ENCODE measurements at places on chromosomes 7 and 10. TPM values are rescaled to one million over a fixed set of nuclear protein-coding genes. Genes with fewer than 3 reads are reported as not detected.
A peak's percentile ranks its signal among the peaks of the same experiment; 100 is the strongest.

The PDK4 gene
- total RNA-seq = not detected

- DNase-seq = no peak
Measured at GRCh38 chr10:683448-684071, 5.9 kb downstream of the DIP2C start.

The WAPL gene
- total RNA-seq = 79.4 TPM

The TMEM254 gene
- 34.6 TPM for total RNA-seq

The FAM131B gene
- total RNA-seq = 20.1 TPM

The ACHE gene
- 0.90 TPM for total RNA-seq

DNA sequence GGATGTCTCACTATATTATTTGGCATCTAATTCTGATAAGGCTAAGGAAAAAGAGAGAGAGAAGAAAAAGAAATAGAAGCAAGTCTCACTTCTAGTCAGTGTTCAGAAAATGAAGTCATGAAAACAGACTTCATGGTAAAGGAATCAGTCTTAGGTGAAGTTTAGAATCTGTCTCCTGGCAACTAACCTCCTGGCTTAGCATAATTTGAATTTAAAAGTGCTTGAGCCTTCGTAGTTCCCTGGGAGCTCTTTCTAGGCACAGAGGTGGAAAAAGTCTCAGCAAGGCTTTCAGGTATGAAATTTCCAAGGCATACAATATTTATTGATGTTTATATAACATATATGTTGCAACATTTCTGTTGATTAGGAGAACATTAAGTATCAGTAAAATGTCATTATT is 10.4 kb downstream of the CHRM2 start:
- DNase-seq = no peak

GRCh38 chr10:96719850-96720421 is 378 bp downstream of the PIK3AP1 start:
- peak; percentile 77 for DNase-seq

DNA sequence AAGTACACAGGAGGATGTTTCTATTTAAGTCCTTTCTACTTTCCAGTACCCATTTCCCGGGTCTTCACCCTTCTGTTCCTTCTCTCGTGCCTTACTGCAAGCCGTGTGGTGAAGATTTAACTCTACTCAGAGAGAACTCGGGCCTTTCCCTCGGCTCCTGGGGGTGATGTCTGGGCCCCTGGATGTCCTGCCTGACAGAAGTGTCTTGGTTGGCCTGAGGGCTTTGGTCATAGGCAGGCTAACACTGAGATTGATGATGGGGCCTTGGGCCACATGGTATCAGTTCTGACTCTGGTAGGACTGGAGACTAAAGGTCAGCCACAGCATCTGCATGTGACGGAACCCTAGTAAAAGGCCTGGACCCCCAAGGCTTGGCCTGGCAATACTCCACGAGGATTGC is 80.4 kb downstream of the CHST15 start:
- no peak for DNase-seq

The SPRN gene
- 0.06 TPM for total RNA-seq

The SPDYE3 gene
- total RNA-seq = not detected

GRCh38 chr10:49523301-49523700 is 15.6 kb downstream of the ERCC6 start:
- DNase-seq = no peak

- no peak for DNase-seq
Measured at GRCh38 chr10:121661451-121661851, 63.2 kb upstream of the FGFR2 start.

DNA sequence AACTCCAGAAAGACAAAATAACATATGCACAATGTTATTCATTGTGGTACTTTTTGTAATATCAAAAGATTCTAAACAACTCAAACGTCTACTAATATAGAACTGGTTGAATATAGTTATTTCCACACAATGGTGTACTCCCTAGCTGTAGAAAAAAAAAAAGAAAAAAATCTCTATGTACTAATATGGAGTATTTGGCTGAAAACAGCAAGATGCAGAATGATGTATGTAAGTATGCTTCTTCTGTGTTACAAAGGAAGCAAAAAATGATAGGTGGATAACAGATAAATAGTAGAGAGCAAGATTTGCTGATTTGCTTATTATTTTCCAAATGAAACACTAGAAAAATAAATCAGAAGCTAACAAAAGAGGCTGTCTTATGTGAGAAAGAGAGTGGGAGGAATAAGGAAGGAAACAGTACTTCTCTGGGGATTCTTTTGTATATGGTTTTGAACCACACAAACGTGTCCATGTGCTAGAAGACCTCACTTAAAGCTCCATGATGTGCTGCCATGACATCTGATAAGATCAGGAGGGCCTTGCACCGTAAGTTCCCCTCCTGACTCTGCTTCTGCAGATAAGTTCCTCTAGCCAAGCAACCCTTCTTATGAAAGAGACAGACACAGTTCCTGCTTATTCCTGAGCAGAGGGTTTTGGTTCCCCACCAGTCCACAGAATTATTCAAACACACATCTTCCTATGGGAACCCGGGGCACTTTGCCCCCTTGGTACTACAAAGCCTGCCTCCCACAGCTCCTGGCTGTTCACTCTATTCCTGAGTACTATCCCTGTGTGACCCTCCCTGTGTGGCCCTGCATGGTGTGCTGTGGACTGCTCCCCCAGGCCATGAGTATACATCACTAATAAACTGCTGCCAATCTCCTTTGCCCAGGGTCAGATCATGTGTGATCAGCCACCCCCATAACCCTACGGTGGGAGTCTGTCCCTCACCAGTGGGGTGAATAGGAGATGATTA is 159.1 kb downstream of the CCDC71L start:
- DNase-seq = no peak

GRCh38 chr7:151409667-151410404 is at the start of gene WDR86:
Gene WDR86 (minus strand): TSS chr7:151410038. CDS start chr7:151409589, 449 bp downstream.
- DNase-seq = peak; percentile 76

DNA sequence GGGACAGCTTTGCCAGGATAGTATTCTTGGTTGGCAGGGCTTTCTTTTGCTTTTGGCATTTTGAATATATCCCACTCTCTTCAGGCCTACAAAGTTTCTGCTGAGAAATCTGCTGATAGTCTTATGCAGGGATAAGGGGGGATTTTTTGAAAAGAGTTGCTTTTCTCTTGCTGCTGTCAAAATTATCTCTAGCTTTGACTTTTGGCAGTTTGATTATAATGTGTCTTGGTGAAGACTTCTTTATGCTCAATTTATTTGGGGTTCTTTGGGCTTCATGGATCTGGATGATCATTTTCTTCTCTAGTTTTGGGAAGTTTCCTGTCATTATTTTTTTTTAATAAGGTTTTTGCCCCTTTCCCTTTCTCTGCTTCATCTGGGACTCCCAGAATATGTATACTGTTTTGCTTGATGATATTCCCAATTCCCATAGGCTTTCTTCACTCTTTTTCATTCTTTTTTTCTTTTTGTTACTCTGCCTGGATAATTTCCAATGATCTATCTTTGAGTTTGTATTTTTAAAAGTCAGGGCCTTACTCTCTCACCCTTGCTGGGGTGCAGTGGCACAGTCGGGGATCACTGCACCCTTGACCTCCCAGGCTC is 29.6 kb downstream of the NOM1 start:
- DNase-seq = no peak

DNA sequence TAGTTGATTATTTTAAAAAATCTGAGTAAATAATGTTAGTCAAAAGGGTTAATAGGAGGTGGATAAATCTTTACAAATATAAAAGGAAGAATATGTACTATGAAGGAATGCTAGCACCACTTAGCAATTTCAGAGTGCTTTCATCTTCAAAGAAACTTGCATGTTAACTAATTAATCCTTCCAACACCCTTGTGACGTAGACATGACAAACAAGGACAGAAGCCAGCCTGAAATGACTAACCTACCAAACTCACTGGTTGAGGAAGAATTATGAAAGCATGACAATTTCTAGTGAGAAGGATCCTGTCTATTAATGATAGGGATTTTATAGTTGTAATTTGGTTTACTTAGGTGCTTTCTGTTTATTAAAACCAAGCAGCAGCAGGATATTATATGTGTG is 468.0 kb upstream of the FZD8 start:
- no peak for DNase-seq

DNA sequence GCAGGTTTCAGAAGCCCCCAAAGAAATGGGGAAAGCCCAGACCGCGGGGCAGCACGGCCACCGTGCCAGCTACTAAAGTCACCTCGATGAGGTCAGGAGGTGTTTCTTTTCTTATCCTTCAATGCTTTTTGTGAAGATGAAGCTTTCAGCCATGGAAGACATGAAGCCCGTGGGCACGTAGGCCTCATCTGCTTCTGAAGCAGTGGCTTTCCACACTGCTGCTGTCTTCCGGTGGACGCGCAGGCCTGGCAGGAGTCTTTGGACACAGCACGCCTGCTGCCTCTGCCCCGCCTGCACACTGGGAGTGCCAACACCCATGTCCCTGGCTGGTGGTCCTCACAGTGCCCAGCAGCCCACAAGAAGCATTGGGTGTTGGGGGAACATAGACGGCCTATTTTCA is 185.5 kb downstream of the EBF3 start:
- DNase-seq = no peak

The LAMB1 gene
- total RNA-seq = 87.7 TPM

- no peak for DNase-seq
Measured at GRCh38 chr7:131878777-131879176, 322.3 kb upstream of the PODXL start.

DNA sequence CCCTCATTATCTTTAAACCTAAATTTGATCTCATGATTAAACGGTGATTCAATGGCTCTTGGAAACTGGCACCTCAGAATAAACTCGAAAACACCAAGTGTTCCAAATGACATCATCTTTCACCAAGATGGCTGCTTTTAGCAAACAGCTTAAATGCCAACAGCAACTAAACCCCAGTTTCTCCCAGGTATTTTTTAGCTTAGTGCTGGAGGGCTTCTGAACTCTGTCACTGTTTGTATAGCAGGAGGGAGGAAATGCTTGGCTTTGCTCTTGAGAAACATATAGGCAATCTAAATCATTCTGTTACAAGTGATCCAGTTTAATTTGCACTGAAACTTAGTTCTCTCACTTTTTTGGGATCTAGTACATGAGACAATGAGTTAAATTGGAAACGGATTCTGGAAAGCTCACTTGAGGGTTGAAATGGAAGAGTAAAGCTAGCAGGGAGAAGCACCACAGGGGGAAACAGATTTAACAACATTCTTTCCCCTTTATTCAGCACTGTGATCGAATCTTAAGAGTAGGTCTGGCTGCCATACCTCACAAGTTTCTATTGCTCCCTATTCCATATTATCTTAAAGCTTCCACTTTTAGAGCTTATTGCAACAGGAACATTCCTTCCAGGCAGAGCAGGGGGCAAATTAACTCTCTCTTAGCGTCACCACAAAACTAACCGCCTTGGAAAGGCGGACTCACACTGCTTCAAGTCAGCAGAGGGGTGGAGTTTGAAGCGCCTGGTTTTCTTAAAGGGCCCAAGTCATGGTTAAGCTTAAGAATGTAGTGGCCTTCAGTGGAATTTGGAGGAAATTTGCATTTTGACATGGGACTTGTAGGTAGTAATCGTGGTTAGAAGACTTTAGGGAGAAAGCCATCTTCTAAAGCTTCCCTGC is 1.8 kb upstream of the CCDC6 start:
- DNase-seq = peak; percentile 77

DNA sequence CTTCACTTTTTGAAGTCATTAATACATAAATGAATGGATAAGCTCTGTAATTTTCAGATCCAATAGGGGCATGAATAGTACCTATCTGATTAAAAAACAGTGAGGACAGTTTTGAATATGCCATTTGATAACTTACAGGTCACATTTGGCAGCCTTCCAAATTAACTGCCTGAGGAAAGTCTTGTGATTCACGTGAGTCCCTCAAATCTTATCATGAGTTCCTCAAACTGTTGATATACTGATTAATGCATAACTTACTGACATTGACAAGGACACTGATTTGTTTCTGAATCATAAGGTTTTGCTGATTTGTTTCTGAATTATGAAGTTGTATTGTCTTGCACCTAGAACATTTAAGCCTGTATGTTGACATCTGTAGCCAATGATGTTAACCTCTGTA is 55.1 kb downstream of the ANKMY2 start:
- no peak for DNase-seq

The RET gene
- 2.7 TPM for total RNA-seq

The GJD4 gene
- total RNA-seq = not detected

The HOXA7 gene
- total RNA-seq = not detected
